Urinary bladder (tissue), 4 donors: ENCODE measurements at places on chromosomes 1 and 21. TPM values are rescaled to one million over a fixed set of nuclear protein-coding genes. Genes with fewer than 3 reads are reported as not detected.

Gene SH3BP5L
- 12.7 TPM for total RNA-seq

Gene ANKRD65
- 5.8 TPM for total RNA-seq

Gene GPX7
- 55.4 TPM for total RNA-seq

Gene ST6GALNAC5
- 42.5 TPM for total RNA-seq

DNA sequence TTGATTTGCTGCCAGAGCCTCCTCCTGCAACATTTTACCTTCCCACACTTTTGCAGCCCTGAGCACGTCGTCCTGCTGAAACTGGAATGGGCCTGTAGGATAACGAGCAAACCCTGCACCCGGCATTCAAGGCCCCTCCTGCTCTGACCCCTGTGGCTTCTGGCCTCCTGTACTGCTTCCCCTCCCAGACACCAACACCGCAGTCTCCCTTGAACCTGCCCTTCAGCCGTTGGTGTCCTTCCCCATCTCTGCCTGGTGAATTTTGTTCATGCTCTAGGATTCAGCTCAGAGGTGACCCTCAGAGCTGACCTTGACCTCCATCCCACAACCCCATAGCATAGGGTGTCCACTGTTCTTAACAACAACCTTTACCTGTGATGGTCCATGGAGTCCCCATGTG is 535.1 kb downstream of the MATN1 start:
- no peak for DNase-seq

DNA sequence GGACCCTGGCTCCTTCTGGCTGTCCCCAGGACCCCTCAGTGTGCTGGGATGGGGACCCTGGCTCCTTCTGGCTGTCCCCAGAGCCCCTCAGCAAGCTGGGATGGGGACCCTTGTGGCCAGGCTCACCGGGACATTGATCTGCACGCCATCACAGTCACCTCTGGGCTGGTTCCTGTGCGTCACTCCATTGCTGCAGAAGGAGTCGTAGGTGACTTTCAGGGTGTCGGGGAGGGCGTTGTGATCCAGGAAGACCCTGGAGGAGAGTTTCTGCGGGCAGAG is 19.7 kb upstream of the PTTG1IP start:
- no peak for DNase-seq

DNA sequence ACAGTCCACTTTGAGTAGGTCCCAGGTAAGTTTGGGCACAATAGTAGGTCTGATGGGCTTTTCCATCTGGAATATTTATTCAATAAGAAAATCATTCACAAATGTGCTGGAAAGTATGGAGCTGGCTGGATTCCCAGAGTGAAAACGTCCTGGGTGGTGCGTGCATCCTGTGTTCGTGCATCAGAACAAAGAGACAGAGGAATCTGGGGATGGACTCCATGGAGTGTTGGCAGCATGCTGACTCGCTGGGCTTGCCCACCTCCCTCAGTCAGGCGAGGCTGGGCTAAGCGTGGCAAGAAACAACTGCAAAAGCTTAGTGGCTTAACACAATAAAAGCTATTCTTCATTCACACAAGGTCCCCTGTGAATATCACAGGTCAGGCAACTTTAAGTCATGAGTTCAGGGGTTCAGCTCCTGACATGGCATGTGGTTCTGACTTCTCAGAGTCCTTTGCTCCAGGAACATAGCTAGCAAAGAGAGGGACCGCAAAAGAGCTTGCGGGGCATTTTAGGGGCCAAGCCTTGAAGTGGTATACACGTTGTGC is 151.6 kb upstream of the ZNF644 start:
- no peak for DNase-seq

- DNase-seq: no peak
Measured at GRCh38 chr21:44867464-44867863, 6.0 kb downstream of the PTTG1IP start.

DNA sequence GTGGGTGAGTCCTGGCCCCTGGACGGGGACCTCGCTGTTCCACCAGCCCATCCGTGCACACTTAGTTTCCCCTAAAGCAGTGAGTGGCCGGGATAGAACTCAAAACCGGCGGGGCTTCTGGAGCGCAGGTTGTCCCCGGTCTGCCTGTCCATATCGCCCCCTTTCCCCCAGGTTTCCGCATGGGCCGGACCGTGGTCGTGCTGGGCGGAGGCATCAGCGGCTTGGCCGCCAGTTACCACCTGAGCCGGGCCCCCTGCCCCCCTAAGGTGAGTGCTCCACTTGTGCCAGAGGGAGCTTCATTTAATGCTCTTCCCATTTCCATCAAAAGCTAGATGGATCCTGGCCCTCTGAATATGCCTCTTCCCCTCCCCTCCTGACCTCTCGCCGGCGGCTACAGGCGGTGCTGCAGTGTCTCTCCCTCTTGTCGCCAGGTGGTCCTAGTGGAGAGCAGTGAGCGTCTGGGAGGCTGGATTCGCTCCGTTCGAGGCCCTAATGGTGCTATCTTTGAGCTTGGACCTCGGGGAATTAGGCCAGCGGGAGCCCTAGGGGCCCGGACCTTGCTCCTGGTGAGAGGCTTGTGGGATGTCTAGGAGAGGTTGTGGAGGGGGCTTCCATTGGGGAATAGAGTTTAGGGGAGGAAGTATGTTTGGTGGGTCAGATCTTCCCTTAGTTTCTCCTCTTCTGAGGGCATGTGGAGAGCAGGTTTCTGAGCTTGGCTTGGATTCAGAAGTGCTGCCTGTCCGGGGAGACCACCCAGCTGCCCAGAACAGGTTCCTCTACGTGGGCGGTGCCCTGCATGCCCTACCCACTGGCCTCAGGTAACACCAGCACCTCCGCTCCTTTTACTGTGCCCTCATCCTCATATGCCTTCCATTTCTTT is 683 bp downstream of the PPOX start:
- DNase-seq: no peak

GRCh38 chr1:34611571-34611970 is 143.3 kb upstream of the GJB5 start:
- DNase-seq: no peak

DNA sequence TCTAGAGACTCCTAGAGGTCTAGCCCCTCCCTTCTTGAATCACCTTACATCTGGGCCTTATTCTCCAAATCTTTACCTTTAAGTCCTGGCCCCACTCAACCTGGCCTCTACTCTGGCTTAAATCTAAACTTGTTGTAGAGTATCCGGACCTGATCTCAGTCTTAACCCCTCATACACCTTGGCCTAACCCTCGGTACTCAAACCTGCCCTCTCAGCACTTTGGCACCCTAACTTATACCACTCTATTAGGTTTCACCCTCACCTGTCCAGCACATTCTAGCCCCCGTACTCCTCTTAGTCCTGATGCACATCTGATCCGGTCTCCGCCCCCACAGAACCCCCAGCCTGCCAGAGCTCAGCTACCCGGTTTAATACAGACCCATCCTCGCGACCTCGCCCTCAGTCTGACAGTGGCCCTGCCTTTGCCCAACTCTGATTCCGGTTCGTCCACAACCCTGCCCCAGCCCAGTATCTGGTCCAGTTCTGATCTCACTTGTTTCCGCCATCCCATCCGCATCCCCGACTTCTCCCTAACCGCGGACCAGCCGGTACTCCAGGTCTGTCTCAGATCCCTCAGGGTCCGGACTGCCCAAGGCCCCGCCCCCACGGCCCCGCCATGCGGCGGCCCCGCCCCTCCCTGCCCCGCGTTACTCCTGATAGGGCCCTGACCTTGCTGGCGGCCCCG is 1.5 kb downstream of the TRIM62 start:
- DNase-seq: no peak
